ENCODE measurements at places on chromosomes 2 and 18.

- no peak for DNase-seq
Measured at GRCh38 chr2:48346124-48346536, 183.8 kb upstream of the STON1 start.

- DNase-seq, result no peak
Measured at GRCh38 chr18:774811-775210, 37.2 kb downstream of the YES1 start.

DNA sequence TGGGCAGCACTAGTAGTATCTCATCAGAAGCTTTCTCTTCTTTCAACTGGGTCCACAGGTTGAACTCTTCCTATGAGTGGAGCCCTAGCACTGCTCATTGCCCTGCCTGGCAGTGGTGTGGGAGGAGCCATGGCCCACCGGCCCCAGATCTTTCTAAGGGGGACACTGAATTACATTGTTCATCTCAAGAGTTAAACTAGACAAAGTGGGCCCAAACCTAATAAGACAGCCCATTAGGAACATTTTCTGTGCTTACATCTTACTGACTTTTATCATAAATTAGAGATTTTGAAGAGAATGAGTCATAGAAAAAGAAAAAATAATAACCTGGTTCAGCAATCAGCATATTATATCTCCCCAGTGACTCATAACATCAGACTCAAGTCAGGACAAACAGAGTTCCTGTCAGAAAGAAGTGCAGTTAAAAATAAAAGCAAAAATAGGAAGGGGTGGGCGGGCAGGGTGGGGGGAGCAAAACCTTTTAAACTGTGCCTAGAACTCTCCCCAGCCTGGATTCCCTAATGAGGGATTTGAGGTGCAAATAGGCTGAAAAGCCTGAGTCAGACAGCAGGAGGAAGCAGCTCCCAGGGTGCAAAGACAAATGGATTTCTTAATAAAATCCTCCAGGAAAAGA lies 161.6 kb upstream of the TRIB2 start:
- no peak for DNase-seq

DNA sequence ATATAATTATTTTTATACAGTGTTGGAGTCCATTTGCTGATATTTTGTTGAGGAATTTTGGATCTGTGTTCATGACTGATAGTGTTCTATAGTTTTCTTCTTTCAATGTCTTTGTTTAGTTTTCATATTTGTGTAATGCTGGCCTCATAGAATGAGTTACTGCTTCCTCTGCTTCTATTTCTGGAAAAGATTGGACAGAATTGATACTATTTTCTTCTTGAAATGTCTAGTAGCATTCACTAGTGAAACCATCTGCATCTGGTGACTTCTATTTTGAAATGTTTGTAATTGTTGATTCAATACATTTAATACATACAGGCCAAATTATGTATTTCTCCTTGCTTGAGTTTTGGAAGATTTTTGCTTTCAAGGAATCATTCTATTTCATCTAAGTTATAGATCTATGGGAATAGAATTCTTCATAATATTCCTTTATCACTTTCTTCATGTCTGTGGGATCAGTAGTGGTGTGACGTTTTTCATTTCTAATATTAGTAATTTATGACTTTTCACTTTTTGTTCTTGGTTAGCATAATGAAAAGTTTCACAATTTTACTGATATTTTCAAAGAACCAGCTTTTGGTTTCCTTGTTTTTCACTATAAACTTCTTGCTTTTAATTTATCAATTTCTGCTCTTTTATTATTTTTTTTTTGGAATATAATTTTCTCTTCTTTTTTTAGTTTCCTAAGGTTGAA lies 509.9 kb upstream of the VRK2 start:
- no peak for DNase-seq

DNA sequence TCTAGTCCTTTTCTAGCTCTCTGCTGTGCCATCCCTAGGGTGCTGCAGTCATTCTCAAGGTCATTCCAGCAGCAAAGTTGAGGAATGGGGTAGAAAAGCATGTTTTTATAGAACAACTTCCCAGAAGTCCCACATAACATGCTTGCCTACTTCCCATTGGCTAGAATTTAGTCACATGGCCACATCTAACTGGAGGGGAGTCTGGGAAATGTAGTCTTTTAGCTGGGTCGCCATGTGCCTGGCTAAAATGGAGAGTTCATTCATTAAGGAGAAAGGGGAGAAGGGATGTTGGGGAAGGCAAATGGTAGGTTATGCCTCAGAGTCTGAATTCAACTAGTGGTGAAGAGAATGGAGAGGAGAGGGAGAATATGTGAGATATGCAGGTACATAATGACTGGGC lies 85.7 kb downstream of the SLC4A3 start:
- no peak for DNase-seq

- no peak for DNase-seq
Measured at GRCh38 chr18:77433076-77433475, 183.4 kb downstream of the GALR1 start.

GRCh38 chr2:215554689-215555498 lies 119.0 kb upstream of the FN1 start:
- no peak for DNase-seq

DNA sequence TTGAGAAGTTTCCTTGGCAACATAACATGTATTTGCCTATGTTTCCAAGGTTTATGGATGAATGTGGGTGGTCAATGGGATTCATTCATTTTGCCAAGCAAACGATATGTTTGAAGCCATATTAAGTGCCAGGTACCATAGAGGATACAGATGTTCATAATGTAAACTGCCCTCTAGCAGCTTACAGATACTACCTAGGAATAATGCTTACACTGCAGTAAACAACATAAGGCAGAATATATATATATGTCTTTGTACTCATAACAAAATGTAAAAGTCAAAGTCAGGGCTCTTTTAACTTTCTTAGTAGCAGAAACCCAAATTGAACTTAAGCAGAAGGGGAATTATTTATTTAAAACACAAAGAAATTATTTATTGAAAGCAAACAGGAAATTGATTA lies 171.6 kb upstream of the TNP1 start:
- no peak for DNase-seq

DNA sequence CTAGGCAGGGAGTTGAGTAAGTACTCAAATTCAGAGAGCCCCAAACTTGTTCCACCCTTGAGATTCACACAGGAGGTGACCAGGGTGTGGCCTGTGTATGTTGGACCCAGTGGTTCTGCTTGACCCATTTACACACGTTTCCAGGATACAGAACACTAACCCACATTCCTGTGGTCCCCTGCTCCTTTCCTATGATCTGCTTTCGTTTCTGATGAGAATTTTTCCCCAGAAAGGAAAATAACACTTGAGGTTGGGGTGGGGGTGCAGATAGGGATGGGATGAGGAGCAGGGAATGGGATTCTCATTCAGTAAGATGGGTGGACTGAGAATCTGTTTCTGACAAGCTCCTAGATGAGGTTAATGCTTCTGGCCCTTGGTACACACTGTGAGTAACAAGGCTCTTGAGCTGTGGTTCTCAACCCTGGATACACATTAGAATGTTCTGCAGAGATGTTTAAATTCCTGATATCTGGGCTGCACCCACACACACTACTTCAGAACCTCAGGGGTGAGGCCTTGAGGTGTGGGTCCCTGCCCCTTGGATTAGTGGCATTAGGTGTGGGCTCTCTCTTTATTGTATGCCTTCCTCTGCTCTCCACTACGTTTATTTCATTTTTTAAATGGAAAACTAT lies 58.4 kb downstream of the TPGS2 start:
- no peak for DNase-seq

DNA sequence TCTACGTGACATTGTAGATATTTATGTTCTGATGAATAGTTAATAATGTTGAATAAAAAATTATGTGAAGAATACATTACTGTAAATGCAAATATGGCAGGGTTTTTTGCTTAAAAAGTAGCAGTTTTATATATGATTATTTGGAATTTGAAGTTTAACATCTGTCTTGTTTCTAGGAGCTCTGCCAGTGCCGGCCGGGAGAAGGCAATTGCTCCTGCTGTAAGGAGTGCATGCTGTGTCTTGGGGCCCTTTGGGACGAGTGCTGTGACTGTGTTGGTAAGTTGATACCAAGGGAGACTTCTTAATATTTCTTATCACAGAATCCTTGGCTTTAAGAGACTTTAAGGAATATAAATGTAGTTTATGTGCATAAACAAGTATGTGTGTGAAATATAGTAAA lies 25.2 kb downstream of the TWSG1 start:
- DNase-seq, result no peak

DNA sequence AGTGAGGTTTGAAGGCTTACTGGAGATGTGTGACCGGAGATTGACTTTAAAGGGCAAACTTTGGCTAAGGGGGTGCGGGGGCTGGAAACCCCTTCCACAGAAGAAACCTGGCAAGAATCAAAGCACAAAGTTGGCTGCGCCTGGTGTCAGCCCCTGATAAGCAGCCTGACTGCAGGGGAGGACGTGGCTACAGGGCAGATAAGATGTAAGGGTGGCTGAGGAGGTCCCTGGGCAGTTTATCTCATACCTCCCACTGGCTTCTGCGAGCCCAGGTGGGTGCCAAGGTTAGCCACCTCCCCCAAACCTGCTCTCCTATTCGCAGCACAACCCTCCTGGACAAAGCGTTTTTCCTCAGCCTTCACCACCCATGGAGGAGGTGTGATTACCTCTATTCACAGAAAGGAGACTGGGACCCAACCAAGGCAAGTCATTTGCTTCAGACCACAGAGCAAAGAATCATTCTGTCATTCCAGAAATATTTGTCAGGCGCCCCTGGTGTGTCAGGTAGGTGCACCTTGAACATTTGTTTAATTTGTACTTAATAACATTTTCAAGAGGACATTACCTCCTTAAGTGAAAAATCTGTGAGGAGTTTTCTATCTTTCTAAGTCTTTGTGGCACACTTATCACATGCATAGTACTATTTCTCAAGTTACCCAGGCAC lies 73.1 kb upstream of the IL1R1 start:
- DNase-seq, result no peak

GRCh38 chr18:54926593-54927325 lies 32.5 kb downstream of the CCDC68 start:
- DNase-seq, result no peak

- DNase-seq, result no peak
Measured at GRCh38 chr18:76937597-76937996, 115.2 kb downstream of the ZNF236 start.

- DNase-seq, result no peak
Measured at GRCh38 chr2:96139181-96139758, 968 bp upstream of the ASTL start.

GRCh38 chr2:150903055-150903454 lies 358.6 kb downstream of the RBM43 start:
- DNase-seq, result no peak

- no peak for DNase-seq
Measured at GRCh38 chr2:140565756-140566155, 1565.1 kb downstream of the LRP1B start.

- DNase-seq, result no peak
Measured at GRCh38 chr2:224363281-224363680, 38.6 kb downstream of the FAM124B start.

GRCh38 chr2:147364597-147364996 lies 480.2 kb upstream of the ACVR2A start:
- DNase-seq, result no peak

GRCh38 chr2:105895990-105896764 lies 151.5 kb downstream of the NCK2 start:
- DNase-seq, result no peak

DNA sequence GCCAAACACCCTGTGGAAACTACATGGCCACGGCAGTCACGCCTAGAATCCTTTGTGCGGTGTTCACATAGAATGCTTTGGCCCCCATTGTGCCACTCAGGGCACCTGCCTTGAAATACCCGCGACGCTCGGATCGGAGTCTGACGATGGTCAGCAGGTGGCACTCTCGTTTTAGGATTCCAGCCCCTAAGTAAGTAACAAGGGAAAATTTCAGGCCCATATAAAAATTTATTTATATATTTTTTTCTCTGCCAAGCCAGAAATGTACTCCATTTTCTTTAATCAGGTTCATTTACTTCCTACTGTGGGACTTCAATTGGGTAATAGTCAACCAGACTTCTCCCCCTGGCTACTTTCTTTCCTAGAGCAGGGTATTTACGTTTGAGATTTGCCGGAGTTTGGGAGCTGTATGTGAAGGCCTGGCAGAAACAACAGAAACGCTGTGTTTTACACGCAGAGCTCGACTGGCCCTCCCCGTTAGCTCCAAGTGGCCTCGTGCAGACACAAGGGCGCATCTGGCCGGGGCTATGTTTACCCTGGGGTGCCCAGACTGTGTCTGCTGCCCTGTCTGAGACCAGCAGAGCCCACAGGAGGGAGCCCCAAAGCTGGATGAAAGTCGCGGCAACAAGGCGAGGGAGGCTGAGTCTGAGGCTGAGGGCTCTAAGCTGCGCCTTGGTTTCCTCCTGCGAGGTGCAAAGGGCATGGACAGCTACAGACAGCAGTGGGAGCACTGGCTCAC lies 41.6 kb downstream of the LRRC30 start:
- no peak for DNase-seq

- DNase-seq, result no peak
Measured at GRCh38 chr2:113692698-113693428, 63.6 kb downstream of the SLC35F5 start.

Data from left forelimb (tissue), 1 donor.